Subcutaneous adipose tissue (tissue), 4 donors: ENCODE measurements at places on chromosomes 7 and 10. TPM values are rescaled to one million over a fixed set of nuclear protein-coding genes. Genes with fewer than 3 reads are reported as not detected.

IL15RA gene
- total RNA-seq, result 21.7 TPM

MYH16 gene
- total RNA-seq, result not detected

SPAG6 gene
- total RNA-seq, result not detected

CFAP43 gene
- not detected for total RNA-seq

CALHM1 gene
- total RNA-seq, result not detected

BLNK gene
- total RNA-seq, result 6.0 TPM

CDK5 gene
- 7.3 TPM for total RNA-seq

SEMA3D gene
- total RNA-seq, result 3.1 TPM

PNLIPRP3 gene
- 2.0 TPM for total RNA-seq

ECHDC3 gene
- 711 TPM for total RNA-seq

TAS2R5 gene
- 3.1 TPM for total RNA-seq

RASA4B gene
- total RNA-seq, result 9.5 TPM

PRF1 gene
- 4.2 TPM for total RNA-seq

MOGAT3 gene
- total RNA-seq, result not detected

BICC1 gene
- total RNA-seq, result 17.9 TPM

ICA1 gene
- 31.5 TPM for total RNA-seq

GET4 gene
- total RNA-seq, result 17.4 TPM

TFPI2 gene
- total RNA-seq, result 1.2 TPM

VWDE gene
- not detected for total RNA-seq

ACSM6 gene
- not detected for total RNA-seq

CD36 gene
- 6,827 TPM for total RNA-seq

EGFR gene
- total RNA-seq, result 132 TPM

GPR26 gene
- not detected for total RNA-seq

MMRN2 gene
- total RNA-seq, result 53.8 TPM

TECTB gene
- not detected for total RNA-seq

BHLHA15 gene
- total RNA-seq, result not detected

HACD1 gene
- total RNA-seq, result 47.5 TPM

ASZ1 gene
- total RNA-seq, result not detected

PAPOLB gene
- 0.22 TPM for total RNA-seq

EGR2 gene
- not detected for total RNA-seq

UTF1 gene
- total RNA-seq, result not detected

PKD2L1 gene
- total RNA-seq, result 1.2 TPM

PCLO gene
- total RNA-seq, result 0.34 TPM

NODAL gene
- not detected for total RNA-seq

ANKRD7 gene
- not detected for total RNA-seq

PSMA2 gene
- total RNA-seq, result 65.4 TPM

CNNM2 gene
- total RNA-seq, result 5.1 TPM

SLC16A9 gene
- total RNA-seq, result 0.82 TPM

SFR1 gene
- 7.8 TPM for total RNA-seq

KCTD7 gene
- 21.7 TPM for total RNA-seq

CTAGE15 gene
- total RNA-seq, result not detected

OR9A4 gene
- total RNA-seq, result not detected

FEZF1 gene
- not detected for total RNA-seq

C7orf57 gene
- total RNA-seq, result not detected

HOXA6 gene
- 2.7 TPM for total RNA-seq

OGDH gene
- 62.3 TPM for total RNA-seq
